ENCODE measurements at places on chromosomes 16 and 17. TPM values are rescaled to one million over a fixed set of nuclear protein-coding genes. Genes with fewer than 3 reads are reported as not detected.

DNA sequence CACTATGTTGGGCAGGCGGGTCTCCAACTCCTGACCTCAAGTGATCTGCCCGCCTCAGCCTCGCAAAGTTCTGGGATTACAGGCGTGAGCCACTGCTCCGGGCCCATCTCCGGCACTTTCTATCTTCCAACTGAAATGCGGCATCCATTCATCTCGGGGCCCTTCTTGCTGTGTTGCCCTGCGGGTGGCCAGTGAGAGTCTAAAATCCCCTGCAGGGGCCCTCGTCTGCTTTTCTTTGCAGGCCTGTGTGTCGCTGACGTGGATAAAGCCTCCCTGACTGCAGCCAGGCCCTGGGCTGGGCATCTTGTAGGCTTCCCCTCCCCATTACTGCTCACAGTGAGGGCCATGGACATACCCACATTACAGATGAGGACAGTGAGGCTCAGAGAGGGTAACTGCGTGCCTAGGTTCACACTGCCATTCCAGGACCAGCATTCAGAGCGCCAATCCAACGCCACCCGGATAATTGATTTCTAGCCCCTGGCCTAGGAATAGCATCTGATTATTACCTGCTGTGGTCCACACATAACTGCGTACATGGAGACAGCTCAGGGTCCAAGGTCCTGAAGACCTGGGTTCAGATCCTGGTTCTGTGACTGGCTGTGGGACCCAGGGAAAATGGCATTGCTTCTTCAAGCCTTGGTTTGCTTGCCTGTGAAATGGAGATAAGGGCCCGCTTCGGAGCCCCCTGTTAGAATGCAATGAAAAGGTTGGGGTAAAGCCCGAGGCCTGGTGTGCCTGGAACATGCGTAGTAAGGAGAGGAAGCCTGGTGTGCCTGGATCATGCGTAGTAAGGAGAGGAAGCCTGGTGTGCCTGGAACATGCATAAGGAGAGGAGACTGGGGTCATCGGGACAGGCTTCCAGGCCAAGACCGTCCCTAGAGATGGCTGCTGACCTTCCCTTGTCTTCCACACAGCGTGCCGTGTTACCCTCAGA, 25.0 kb downstream of the CRISPLD2 start:
- DNase-seq: no peak

Gene CDH13
- polyA plus RNA-seq: 10.4 TPM

DNA sequence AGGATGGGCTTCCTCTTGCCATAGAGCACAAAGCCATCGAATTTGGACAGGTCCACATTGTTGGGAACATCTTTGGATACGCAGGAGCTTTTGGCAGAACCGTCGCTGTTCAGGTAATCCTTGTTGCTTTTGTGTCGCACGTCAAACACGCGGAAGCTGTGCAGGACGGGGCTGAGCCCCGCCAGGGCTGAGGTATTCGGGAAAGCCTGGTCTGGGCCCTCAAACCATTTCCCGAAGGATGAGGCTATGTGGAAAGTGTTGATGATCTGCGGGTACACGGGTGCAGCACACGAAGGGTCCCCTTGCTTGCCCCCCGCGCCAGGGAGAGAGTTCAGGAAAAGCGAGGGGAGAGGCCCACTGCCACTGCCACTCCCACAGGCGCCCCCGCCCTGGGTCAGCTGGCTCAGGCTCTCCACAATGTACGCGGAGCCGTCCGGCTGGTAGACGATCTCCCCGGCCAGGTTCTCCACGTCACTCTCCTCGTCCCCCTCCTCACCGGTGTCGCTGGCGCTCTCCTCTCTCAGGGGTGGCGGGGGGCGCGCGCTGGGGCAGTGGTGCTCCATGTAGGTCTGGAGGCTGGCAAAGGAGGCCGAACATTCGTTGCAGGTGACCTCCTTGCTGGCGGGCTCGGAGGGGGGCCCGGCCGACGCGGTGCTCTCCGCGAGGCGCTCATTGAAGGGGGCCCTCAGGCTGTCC, 88.5 kb downstream of the ZFHX3 start:
- no peak for DNase-seq

GRCh38 chr17:55624772-55625433, 97.8 kb downstream of the TMEM100 start:
- DNase-seq: no peak

GRCh38 chr17:76547183-76547641, 7.4 kb downstream of the PRCD start:
- no peak for DNase-seq

GRCh38 chr17:39118674-39119419, 32.6 kb downstream of the PLXDC1 start:
- DNase-seq: no peak

- no peak for DNase-seq
Measured at GRCh38 chr16:27311448-27311830, 2.3 kb upstream of the IL4R start.

Gene ZNF778
- 6.1 TPM for polyA plus RNA-seq

GRCh38 chr17:68101987-68102314, 66.4 kb downstream of the KPNA2 start:
- no peak for DNase-seq

- no peak for DNase-seq
Measured at GRCh38 chr16:88356124-88356726, 26.5 kb upstream of the ZNF469 start.

Gene UBE2G1
- 42.9 TPM for polyA plus RNA-seq

Gene ZNF597
- 3.4 TPM for polyA plus RNA-seq

DNA sequence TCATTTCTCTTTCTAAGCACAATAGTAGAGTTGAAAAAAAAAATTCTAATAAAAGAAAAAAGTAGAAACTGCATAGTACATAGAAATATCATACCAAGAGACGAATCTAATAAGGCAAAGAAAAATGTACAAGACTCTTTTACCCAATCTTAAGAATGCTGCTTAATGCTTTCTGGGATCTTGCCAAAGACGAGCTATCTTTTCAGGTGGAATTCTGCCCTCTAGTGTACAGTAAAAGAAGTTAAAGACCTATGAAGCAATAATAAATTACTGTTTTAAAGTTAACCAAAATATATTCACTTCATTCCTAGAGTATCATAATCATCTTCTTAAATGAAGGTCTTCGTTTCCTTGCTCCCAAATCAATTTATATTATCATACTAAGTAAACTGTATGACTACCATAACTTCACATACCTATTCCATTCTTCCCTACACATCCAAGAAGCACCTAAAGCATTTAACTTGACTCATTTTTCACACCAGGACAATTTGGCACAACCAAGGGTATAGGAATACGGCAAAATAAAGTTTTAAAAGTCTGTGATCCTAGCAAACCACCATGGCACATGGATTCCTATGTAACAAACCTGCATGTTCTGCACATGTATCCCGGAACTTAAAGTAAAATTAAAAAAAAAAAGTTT, 47.7 kb downstream of the CFDP1 start:
- peak; percentile 57 for DNase-seq

DNA sequence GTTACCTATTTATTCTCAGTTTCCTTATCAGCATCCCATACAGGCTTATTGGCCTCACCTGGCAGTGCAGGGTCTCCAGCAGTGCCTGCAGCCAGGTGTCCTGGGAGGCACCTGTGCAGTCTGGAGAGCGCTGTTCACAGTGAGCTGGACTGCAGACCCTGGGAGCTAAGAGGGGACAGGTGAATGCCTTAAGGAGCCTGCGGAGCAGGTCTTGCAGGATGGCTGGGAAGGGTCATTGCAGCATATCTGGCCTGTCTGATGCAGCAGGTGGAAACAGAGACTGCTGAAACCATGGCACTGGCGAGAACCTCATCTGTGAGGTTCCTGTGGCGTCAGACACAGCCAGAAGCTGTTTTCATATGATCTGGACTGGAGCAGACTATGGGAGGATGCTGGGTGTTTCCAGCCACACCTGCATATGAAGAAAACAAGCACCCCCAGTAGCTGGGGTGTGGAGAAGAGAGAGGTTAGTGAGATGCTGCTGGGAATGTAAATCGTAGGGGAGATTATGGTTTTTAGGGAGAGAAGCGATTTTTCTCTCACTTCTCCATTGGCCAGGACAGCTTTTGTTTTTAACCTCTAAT, 77.0 kb downstream of the NTN1 start:
- no peak for DNase-seq

Gene KRT9
- not detected for polyA plus RNA-seq

DNA sequence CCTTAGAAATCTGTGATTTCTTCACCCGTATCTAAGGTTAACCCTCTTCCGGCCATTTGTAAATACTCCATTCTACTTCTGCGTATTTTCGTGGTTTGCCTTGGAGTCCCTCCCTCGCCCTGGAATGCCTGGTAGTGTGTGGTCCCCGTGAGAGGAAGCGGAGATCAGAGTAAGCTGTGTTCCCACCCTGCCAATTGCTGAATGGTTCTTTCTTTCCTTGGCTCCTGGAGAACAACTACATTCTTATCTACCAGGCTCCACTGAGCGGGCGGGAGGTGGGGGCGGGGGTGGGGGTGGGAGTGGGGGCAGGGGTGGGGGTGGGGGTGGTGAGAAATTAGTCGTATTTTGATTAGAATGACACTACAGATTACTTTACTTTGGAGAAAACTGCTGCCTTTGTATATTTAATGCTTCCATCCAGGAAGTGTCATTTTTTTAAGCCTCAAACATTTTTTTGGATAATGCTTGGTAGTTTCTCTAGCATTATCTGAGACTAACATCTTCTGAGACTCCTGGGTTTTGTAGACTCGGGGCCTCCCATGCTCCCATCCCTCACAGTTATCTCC, 20.9 kb upstream of the FASN start:
- DNase-seq: no peak

GRCh38 chr16:15509593-15510535, 75.5 kb downstream of the BMERB1 start:
- DNase-seq: no peak

GRCh38 chr16:85566561-85567100, 46.5 kb upstream of the GSE1 start:
- no peak for DNase-seq

GRCh38 chr17:50471009-50471905, 2.6 kb upstream of the CHAD start:
- no peak for DNase-seq

Gene ZG16B
- not detected for polyA plus RNA-seq

All from left renal pelvis (tissue), 4 donors.